ENCODE measurements at places on chromosomes 13 and 19. TPM values are rescaled to one million over a fixed set of nuclear protein-coding genes. Genes with fewer than 3 reads are reported as not detected.

- H3K36me3 ChIP-seq, result no peaks in the 10 kb centered on the region
- peak; percentile 25 for DNase-seq
- peaks cover 31% of the 10 kb centered on the region for H3K4me1 ChIP-seq
- H3K27ac ChIP-seq, result no peak overlapping the region
- H3K27me3 ChIP-seq, result peaks cover 51% of the 10 kb centered on the region
- no peak overlapping the region for H3K4me3 ChIP-seq
These were observed 2.6 kb upstream of the MCEMP1 start for GRCh38 chr19:7674010-7675005.

KLK11 gene
- not detected for total RNA-seq

GRCh38 chr19:44947041-44947581 is 1.3 kb downstream of the APOC2 start:
- no peak for DNase-seq
- no peak overlapping the region for H3K27ac ChIP-seq
- no peak overlapping the region for H3K4me3 ChIP-seq
- H3K27me3 ChIP-seq, result no peaks in the 10 kb centered on the region

MYH14 gene
- total RNA-seq, result not detected

LINGO3 gene
- total RNA-seq, result not detected

SELENOV gene
- not detected for total RNA-seq

ZNF541 gene
- 0.09 TPM for total RNA-seq
